ENCODE measurements at places on chromosomes 7 and 10.

- DNase-seq, result no peak
These were observed 97.7 kb downstream of the PRKG1 start for GRCh38 chr10:51171946-51172345.

- no peak for DNase-seq
These were observed 4.6 kb downstream of the TLL2 start for GRCh38 chr10:96509017-96509641.

DNA sequence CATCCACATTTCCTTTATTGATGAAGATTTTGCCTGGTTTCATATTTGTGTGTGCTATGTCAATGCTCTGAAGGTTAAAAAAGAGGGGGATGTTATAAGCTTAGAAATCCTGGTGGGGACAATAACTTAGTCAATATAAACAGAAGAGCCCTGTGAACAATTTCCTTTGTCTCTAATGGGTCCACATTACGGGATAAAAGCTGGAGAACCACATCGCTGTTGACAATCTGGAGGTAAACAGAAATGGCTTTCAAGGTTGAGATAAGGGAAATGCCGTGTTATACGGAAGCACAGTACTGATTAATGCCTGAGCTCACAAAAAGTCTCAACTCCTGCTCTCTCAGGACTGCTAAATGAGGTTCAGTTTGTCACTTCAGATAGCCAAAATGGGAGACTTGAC is 16.8 kb downstream of the ASAH2 start:
- no peak for DNase-seq

DNA sequence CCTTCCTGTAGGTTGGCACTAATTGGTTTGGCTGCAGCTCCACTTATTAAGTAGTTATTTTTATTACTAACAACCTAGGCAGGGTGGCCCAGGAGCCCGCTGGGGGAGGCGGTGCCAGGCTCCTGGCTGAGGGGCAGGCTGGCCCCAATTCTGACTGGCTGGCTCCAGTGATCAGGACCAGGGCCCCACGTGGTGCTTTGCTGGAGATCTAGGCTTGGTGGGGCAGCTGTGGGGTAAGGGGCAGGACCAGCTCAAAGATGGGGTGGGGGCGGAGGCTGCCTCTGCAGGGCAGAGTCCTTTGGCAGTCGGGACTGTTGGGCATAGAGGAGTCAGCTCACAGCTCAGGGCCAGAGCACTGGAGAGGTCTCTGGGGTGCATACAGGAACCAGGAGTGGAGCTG is 2.4 kb downstream of the ASL start:
- DNase-seq, result no peak

DNA sequence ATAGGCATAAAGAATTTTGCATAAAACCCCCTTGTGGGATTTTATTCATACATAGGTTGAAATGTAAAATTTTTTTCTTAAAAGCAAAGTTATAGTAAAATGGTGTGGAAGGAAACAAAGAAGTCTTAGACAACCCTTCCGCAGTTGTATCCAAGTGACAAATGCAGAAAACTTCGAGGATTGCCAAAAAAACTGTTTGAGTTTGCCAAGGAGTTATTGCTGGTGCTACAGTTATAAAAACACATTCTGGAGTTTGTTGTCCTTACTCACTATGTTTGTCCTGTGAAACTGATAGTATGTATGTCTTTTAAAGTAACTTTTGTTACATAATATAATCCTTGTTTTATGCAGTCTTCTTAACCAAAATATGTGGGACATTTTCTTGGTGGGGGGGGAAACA is 120.3 kb downstream of the FOXP2 start:
- DNase-seq, result no peak

GRCh38 chr7:91537260-91538152 is 273.3 kb downstream of the FZD1 start:
- DNase-seq, result no peak

GRCh38 chr7:28272461-28272877 is 91.9 kb upstream of the JAZF1 start:
- no peak for DNase-seq

All from stimulated activated CD4-positive, alpha-beta T cell treated with anti-CD3 and anti-CD28 coated beads, Interleukin-1b, Interleukin-23, amount 100 ng/mL, for 24 hours (primary cell).